ENCODE measurements at places on chromosomes 6 and 20.
A peak's percentile ranks its signal among the peaks of the same experiment; 100 is the strongest.

DNA sequence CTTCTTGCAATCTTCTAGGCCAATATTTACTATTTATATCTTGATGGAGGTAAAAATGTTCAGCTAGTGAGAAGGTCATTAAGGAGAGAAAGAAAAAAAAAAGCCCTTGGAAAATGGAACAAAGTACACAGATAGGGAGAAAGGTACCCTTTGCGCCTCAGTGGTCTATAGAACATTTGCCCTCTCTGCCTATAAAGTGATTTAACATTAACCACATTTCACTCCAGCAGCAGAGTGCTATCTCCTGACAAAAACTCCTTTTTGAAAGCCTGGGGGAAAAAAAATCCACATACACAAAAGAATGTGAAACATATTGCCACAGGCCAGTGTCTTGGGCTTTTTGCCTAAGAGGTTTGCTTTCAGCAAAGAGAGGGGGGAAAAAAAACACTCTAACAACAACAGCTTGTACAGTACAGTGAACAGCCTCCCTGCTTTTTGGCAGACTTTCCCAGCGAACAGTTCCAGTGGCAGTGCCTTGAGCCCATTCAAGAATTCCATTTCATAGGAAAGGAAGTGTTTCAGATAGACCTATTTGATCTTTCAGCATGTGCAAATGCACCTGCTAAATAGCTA, 695 bp downstream of the ARHGAP18 start:
- no peak for DNase-seq

DNA sequence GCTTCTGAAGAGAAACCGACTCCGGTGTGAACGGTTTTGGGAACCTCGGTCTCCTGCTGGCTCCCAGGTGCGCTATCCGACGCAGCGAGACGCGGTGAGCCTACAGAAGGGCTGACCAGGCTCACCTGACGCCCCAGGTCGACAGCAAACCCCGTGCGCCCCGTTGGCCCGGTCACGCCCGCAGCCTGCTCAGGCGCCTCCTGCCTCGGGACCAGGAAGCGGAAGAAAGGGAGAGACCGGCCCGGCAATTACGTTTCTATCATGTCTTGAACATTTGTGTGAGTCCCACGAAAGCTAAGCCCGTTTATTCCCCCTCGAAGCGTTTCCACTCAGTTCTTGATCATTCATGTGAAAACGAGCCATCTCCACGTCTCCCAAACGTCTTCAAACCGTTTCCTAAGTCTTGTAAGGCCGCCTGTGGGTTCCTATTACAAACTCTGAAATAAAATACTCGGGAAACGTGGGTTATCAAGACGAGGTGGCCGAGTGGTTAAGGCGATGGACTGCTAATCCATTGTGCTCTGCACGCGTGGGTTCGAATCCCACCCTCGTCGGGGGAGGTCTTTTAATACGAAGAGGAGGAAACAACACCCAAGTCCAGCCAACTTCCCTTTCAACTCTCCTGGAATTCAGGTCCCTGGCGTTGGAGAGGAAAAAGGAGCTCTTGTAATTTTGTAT, 150.5 kb upstream of the PRSS16 start:
- peak; percentile 39 for DNase-seq

DNA sequence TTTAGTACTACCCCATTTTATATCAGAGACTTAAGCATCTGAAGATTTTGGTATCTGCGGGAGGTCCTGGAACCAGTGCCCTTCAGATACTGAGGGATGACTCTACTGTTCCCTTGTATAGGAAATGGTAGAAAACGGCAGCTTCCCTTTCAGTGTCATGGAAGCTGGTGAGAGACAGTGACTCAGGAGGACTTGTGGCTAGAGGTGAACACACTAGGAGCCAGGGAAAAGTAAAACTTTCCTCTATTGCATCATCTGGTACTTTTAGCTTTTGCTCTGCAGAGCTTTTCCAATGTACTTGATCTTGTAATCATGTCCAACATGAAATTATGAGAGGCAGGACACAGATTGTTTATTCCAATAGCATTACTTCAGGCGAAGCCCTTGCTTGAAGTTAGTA, 45.0 kb downstream of the RNF144B start:
- no peak for DNase-seq

DNA sequence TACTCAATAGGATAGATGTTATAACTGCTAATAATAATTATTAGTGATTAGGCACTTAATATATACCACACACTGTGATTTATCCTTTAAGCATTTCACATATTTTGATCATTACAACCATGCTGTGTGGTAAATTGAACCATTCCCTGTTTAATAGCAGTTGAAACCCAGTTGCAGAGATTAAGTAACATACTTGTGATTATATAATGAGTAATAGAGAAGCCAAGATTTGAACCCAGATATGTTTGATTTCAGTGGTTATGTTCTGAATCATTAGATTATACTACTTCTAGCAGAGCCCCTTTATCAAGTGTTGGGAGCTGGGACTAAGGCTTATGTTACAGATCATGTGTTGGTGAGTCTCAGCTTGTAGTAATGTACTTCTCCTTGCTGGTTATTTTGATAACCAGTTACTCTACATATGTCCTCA, 44.1 kb downstream of the STK4 start:
- no peak for DNase-seq

- no peak for DNase-seq
Measured at GRCh38 chr6:149896491-149896890, 1.4 kb downstream of the RAET1E start.

GRCh38 chr6:67802771-67803170, 832.3 kb upstream of the ADGRB3 start:
- DNase-seq: no peak

- DNase-seq: no peak
Measured at GRCh38 chr6:98041921-98042320, 758.9 kb upstream of the MMS22L start.

GRCh38 chr6:138307352-138307751, 70.4 kb upstream of the SMIM28 start:
- DNase-seq: no peak

GRCh38 chr20:5870568-5870981, 79.8 kb downstream of the TRMT6 start:
- DNase-seq: no peak

DNA sequence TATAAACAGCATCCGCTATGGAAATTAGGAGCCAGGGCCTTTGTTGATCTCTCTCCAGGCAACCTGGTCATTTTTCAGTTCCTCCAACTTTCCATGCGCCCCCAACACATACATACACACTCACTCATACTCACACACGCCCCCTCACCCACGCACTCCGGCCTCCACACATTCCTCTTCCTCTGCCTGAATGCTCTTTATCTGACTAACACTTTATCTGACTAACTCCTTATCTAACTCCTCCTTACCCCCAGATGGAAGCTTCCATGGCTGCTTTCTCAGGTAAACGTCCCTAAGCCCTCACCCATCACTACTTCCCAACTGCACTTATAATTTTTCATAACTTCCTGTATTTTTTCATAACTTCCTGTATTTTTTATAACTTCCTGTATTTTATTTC, 17.4 kb downstream of the CASS4 start:
- no peak for DNase-seq

- no peak for DNase-seq
Measured at GRCh38 chr6:45998524-45998923, 17.1 kb downstream of the CLIC5 start.

- no peak for DNase-seq
Measured at GRCh38 chr6:1371933-1372332, 17.4 kb upstream of the FOXF2 start.

DNA sequence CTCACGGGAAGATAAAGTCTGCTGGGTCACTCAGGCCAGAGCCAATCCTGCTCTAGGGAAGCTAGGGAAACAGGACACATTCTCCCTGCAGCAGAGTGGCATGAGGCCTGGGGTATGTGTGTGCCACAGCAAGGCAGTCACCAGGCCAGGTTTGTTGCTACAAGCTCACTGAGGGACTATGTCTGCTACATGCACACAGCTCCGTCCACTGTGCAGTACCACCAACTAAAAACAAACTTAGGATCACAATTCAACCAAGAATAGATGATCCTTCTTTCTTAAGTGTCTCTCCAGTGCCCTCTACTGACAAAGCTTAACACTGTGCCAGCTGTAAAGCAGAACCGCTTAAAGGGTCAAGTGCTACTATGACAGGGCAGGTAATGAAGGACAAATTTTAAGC, 192.5 kb downstream of the PTPRK start:
- DNase-seq: no peak

DNA sequence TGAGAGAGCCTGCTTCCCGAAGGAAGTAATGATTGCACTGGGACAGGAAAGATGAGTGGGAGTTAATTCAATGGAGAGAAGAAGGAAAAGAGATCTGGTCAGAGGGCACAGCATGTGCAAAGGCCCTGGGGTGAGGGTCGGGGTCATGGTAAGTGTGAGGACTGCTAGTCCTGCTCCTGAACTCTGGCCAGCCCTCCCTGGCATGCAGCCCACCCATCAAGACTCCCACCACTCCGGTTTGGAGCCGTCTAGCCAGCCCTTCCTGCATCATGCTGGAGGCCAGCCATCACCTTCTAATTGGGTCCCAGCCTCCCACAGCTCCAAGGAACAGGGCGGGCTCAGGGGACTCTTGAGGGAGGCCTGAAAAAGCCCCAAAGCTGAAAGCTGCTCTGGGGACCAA, 42.1 kb downstream of the SRSF3 start:
- no peak for DNase-seq

- no peak for DNase-seq
Measured at GRCh38 chr6:37620519-37620918, 77.2 kb downstream of the MDGA1 start.

- DNase-seq: no peak
Measured at GRCh38 chr20:24638591-24639548, 169.4 kb downstream of the SYNDIG1 start.

DNA sequence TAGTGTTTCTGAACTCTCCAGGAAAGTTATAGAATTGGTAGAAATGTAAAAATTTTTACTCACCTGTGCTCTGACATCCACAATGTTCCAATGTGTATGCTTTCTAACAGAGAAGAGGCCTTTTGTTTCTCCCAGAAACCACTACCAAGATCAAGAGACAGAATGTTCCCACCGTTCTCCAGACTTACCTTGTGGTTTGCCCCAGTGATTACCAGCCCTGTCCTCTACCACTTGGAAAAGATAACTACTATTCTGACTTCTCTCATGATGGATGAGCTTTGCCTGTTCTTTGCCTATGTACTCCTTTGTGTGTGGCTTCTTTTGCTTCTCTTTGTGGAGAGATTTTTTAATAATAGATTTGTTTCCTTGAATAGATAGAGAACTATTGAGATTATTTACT, 173.0 kb upstream of the SCGN start:
- no peak for DNase-seq

Data from left colon (tissue), 2 donors.